ENCODE measurements at places on chromosomes 5 and 9. TPM values are rescaled to one million over a fixed set of nuclear protein-coding genes. Genes with fewer than 3 reads are reported as not detected.
A peak's percentile ranks its signal among the peaks of the same experiment; 100 is the strongest.

FOXI1 gene
- total RNA-seq, result not detected

PPP2CA gene
- 46.2 TPM for total RNA-seq

GRCh38 chr5:168304349-168304748, 12.9 kb downstream of the WWC1 start:
- DNase-seq, result no peak

- no peak for DNase-seq
Measured at GRCh38 chr9:89657295-89657694, 52.5 kb downstream of the GADD45G start.

DNA sequence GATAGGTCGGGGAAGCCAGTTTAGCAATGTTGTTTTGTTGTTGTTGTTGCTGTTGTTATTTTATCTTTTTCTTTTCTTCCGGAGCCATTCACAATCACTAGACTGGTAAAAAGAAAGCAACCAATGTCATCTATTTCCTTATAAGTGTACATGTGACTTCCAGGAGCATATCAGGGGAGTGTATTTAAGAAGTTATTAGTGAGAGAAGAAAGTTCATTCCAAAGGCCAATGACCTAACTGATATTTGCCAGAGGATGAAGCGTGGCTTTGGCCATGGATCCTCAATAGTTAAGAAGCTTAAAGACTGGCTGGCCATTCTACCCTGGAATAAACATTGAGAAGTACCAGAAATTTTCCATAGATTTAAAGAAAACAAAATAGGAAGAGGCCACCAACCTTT, 341.4 kb upstream of the RFX3 start:
- DNase-seq, result no peak

DNA sequence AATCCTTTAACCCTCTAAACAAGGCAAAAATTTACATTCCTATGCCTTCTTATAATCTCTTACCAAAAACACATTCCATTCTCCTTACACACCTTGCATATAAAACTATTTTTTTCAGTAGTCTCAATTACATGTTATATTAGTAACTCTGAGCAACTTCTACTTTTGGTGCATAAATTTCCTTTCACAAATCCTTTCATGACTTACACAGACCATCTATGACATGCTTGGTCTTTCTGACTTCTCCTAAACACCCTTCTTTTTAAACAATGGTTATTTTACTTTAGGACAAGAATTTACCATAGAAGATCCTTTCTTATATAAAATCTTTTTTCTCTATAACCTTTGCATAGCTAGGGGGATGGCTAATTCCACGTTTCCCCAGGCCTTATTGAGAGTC, 208.0 kb upstream of the ARRDC3 start:
- DNase-seq, result no peak

DNA sequence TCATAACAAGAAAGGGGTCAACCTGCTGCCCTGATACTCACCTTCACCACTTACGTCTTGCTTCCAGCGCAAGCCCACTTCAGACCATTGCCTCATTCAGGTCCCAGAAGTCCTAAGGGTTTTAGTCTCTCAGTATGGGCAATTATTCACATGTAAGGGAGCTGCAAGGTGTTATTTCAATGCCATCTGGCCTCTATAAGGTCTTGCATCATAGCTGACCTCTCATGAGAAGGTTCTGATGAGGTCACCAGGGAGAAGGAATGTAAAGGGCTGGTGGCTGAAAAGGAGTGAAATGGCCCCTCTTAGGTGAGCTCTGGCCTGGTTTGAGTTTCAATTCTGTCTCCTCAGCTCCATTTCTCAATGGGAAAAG, 1.5 kb upstream of the MARCHF3 start:
- DNase-seq, result no peak

DNA sequence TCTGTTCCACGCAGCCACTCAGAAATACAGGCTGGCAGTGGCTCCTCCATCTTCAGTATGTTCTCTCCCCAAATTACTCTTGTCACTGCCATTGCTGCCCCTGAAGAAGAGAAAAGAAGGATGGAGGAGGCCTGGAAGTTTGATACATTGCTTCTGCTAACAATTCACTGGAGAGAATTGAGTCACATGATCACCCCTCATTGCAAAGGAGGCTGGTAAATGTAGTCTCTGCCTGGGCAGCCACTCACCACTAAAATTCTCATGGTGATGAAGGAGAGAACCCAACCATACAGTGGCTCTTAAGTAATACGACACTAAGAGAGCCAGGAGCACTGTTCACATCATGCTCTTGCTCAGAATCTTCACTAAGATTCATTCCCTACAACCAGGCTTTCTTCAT, 112.0 kb downstream of the DOCK8 start:
- no peak for DNase-seq

DNA sequence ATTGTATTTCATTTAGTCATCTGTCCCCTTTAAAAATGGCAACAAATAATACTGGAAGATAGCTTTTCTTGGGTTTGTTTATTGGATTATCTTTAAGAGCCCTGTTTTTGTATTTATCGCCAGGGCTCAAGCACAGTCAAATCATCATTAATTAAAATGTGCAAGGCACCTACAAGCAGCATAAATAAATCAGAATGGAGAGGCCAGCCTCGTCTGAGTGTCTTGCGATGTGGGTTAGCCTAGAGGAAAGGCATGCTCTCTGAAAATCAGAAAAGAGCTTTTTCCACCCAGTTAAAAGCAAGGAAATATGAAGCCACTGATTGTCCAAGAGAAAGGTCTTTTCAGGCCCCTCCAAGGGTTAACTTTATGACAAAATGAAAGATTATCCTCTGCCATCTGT, 31.8 kb downstream of the ZFAND5 start:
- DNase-seq, result no peak

DNA sequence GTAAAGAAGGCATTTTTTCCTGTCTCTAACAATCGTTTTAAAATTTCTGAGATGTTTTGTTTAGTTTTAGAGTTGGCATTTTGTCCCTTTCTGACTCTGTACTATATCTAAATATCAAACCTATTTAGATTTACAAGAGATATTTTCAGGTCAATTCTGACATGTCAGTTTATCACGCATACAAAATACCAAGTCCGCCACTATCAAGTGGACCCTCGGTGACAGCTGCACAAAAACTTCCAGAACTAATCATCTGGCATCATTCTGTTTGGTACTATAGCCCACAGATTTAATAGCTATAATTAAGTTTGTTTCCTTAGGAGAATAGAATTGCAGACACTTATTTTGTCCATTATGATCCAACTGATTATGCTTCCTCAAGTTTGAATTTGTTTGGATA, 1278.2 kb downstream of the CDH12 start:
- DNase-seq, result no peak

- DNase-seq, result no peak
Measured at GRCh38 chr9:82353631-82354278, 365.2 kb downstream of the SPATA31D1 start.

- peak; percentile 61 for DNase-seq
Measured at GRCh38 chr9:127523312-127523851, 72.1 kb downstream of the LRSAM1 start.

DNA sequence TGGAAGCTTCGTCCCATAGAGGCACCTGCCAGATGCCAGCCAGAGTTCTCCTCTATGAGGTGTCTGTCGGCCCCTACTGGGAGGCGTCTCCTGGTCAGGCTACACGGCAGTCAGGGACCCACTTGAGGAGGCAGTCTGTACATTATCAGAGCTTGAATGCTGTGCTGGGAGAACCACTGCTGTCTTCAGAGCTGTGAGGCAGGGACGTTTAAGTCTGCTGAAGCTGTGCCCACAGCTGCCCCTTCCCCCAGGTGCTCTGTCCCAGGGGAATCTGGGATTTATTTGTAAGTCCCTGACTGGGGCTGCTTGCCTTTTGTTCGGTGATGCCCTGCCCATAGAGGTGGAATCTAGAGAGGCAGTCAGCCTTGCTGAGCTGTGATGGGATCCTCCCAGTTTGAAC, 70.8 kb downstream of the NDUFS4 start:
- DNase-seq, result no peak

All from fibroblast of lung (primary cell).